Activated T-cell treated with anti-CD3 and anti-CD28 coated beads, Interleukin-2, amount 50 U/mL, for 72 hours (primary cell): ENCODE measurements at places on chromosomes 3 and 15.

DNA sequence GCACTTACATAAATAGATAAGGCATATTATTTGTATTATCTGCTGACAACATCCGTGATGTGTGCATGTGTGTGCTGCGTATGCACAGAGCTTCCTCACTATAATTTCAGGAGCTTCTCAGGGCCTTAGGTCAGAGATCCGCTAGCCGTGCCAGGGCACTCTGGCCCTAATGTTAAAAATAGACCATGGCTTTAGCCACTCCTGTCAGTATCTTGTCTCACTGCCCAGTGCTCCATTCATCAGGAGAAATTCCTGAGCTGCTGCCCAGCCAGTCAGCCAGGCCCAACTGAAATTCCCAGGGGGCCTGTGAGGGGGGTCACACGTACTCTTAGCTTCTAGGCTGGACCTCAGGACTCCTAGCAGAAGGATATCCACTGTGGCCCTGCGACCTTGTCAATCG lies 70.0 kb upstream of the ABHD2 start:
- DNase-seq: no peak

DNA sequence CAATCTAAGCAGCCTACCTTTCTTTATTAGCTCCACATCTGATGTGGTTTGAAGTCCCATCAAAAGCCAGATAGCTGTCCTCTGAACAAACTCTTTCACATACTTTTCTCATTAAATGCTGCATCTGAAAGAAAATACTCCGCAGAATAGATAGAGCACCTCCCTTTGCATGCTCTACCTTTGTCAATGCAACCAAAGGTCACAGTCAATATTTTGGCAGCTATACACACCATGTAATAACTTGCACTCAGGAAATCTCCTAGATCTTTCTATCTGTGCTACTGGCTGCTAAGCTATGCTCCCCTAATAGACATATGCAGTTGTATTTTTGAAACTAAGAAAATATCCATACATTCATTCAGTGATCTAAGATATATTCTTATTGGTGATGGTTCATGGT lies 204.8 kb upstream of the ARRDC4 start:
- DNase-seq: no peak

GRCh38 chr3:72338082-72338941 lies 509.9 kb downstream of the SHQ1 start:
- DNase-seq: peak; percentile 54

GRCh38 chr15:67967871-67968431 lies 86.2 kb upstream of the PIAS1 start:
- peak; percentile 15 for DNase-seq
